Activated naive CD8-positive, alpha-beta T cell treated with anti-CD3 and anti-CD28 coated beads, Interleukin-2, amount 50 U/mL, for 16 hours (primary cell): ENCODE measurements at places on chromosomes 11 and 22.

- no peak for DNase-seq
Observed at GRCh38 chr11:86453290-86454030, 78.8 kb downstream of the CCDC81 start.

DNA sequence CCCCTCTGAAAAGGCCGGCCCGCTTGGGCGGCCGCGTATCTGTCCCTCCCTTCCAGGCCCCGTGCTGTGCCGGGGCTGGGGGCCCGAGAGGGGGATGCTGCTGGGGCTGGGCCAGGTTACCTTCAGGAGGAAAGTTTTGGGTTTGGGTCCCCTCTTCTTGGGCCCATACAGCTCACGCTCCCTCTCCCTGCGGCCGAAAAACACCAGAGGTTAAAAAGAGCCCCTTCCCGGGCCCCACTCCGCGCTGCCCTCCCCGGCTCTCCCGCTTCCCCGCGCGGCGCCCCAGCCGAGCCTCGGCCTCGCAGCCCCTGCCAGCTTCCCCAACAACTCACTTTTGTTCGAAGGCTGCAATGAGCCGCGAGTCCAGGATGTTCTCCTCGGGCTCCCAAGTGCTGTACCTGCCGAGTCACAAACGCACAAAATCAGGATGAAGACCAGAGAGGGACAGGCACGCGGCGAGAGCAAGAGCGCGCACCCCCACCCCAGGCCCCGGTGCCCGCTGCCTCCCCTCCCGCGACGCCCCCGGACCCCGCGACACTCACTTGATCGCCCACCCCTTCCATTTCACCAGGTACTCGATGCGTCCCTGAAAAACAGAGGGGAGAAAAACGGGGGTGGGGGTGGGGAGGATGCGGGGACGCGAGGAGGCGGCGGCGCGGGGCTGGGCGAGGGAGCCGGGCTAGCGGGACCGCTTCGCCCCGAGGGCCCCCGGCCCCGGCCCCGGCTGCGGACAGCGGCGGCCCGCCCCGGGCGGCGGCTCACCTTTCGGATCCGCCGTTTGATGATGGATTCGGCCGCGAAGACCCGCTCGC, 450 bp downstream of the CBX6 start:
- no peak for DNase-seq

- DNase-seq = no peak
Observed at GRCh38 chr22:44312766-44313165, at the start of gene SHISAL1. Gene SHISAL1 (minus strand): TSS chr22:44312951. CDS start chr22:44300945, 12,006 bp downstream.

- DNase-seq = no peak
Observed at GRCh38 chr11:33329705-33330329, 72.6 kb downstream of the HIPK3 start.

DNA sequence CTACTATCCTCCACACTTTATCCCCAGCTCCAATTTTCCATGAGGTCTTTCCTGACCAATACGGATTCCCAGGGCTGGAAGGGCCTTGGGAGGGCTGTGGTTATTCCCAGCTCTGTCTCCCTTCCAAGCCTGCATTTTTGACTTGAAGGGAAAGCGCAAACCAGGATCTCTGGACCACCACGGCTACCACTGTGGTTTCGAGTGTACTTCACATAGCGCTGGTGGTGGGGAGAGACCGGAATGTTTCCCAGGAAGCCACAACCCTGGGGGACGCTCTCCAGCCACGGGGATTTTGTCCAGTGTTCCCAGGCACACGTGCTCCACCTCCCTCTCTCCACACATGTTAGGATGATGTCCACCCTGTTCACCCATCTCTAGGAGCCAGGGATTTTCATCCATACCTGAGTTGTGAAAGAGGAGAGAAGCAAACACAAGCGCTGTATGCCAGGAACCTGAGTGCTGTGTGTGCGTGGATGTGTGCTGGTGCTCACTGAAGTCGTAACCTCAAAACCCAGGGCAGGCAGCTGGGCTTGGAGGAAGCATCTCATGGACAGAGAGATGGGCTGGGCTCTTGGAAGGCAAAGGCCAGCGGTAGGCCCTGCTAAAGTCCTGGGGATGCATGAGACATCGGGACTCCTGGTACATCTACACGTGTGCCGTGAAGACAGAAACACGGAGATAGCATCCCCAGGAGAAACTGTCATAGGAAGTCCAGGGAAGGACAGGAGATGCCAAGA, 1.3 kb upstream of the NPTXR start:
- DNase-seq = no peak

- DNase-seq = no peak
Observed at GRCh38 chr22:36405671-36406538, 18.1 kb upstream of the MYH9 start.

DNA sequence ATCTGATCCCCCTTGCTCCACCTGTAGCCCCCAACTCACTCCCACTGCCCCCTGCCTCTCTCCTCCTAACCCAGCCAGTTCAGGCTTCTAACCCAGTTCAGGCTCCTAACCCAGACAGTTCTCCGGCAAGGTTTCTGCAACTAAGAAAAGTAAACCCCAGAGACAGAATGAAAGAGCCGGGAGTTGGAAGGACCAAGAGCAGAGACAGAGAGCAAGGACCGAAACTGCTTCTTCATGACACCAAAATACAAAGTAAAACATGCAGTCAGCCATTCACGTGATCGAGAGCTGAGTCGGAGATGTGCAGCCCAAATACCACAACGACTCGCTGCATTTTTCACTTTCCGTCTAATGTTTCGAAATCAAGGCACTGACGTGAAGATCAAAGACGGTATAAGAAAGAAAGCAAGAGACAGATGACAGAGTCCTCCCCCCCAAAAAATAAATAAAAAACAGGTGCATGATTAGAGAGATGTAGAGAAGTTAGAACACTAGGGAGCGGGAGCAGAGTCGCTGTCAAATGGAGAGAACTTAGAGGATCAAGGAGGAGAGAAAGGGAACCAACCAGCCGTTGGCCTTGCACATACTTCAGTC, 884 bp downstream of the IL10RA start:
- peak; percentile 44 for DNase-seq

GRCh38 chr11:62559204-62559603, 12.6 kb upstream of the AHNAK start:
- DNase-seq = no peak

- no peak for DNase-seq
Observed at GRCh38 chr11:69201764-69202370, 46.1 kb downstream of the SMIM38 start.

DNA sequence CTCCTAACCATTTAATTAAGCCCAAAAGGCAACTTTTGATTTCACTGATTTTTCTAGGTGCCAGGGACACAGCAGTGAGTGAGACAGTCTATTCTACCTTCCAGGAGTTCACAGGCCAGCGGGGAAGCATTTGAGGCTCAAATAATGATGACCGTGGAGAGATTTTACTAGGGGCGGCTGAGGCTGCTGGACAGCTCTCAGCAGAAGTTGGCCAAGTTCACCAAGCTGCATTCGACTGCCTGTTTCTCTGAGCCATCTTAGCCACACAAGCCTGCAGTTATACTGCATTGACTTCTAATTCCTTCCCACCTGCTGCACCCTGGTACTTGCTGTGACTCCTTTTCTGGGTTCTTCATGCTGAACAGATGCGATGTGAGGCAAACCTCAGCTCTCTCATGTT, 168.9 kb upstream of the TBCEL start:
- no peak for DNase-seq
